ENCODE measurements at places on chromosomes 6 and 20. TPM values are rescaled to one million over a fixed set of nuclear protein-coding genes. Genes with fewer than 3 reads are reported as not detected.
A peak's percentile ranks its signal among the peaks of the same experiment; 100 is the strongest.

TLDC2 gene
- polyA plus RNA-seq = 1.0 TPM

DNA sequence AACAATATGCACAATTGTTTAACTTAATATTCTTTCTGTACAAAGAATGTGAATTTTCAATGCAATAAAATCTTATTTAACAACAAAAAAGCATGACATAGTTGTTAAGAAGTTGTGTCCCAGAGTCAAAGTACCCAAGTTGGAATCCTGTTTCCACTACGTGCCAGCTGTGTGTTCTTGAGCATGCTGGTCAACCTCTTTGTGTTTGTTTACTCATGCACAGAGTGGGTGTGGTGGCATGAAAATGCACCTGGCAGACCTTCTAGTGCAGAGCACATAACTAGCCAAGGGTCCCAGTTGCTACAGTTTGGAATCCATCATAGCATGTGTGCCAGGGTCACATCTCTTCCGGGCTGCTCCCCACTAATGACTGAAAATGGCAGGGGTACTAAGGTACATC lies 24.7 kb upstream of the MOCS1 start:
- DNase-seq = no peak

DNA sequence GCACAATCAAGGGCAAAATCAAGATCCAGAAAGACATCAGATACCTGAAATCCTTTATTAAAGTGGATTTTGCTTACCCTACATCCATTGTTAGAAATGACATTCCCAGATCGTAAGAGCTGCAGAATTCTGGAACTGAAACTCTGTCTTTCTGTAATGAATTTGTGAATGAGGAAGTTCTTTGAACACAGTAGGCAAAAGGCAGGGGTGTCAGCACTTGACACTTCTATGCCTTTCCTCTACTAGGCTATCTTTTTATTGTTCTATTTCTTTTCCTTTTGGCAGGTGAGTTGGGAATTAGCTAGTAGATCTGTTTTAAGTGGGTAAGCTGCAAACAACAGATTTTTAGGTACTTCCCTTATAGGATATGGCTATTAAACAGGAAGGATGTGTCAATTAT lies 126.3 kb downstream of the CARMIL1 start:
- no peak for DNase-seq

DNA sequence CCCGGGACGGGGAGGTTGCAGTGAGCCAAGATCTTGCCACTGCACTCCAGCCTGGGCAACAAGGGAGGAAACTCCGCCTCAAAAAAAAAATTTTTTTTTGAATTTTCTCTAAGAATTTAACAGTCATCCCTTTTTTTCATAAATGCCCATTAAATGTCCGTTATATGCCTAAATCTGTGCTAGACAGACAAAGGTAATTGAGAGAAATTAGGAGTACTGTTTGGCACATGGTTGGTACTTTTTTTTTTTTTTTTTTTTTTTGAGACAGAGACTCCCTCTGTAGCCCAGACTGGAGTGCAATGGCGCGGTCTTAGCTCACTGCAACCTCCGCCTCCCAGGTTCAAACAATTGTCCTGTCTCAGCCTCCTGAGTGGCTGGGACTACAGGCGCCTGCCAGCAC lies 1.7 kb downstream of the PCMT1 start:
- DNase-seq = no peak

GRCh38 chr20:2124564-2125213 lies 23.1 kb downstream of the STK35 start:
- DNase-seq = no peak

DNA sequence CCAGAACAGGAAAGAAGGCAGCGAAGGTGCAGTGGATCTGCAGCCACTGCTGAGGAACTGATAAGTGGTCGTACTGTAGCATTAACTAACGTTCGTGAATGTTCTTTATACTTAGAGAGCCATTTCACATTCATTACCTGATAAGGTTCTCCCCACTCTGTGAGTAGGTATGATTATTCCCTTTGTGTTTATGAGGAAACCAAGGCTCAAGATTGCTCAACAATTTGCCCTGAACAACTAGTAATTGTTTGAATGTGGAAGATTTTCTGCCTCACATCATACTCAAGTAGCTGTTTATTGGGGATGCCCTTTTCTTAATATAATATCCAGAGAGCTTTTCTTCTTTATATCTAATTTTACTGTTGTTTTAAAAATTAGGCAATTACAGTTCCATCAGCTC lies 24.9 kb upstream of the ELOVL5 start:
- DNase-seq = no peak

DNA sequence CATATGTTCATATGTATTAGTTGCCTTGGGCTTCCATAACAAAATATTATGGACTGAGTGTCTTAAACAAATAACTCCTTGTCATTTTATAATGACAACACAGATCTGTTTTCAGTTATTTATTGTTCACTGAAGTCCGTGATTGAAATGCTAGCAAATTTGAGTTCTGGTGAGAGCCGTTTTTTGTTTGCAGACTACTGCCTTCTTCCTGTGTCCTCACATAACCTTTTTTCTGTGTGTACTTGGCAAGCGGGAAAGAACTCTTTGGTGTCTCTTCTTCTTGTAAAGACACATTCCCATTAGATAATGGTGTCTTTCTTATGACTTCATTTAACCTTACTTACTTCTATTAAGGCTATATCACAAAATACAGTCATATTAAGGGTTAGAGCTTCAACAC lies 482.9 kb upstream of the EYS start:
- DNase-seq = no peak

DNA sequence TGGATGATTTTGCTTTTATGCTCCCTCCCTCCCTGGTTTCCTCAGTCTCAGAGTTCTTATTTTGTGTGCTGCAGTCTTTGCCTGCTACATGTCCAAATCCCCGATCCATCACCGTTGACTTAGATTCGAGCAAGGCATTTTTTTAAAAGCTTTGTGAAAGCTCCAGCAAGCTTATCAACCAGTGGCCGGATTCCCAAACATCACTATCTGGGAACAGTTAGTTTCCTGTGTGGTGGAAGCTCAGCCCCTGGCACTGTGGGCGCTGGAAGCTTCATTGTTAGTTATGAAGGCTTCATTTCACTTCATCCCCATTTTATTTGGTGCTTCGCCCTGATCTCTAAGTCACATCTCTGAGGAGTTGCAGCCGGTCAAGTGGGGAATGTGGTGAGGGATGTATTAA lies 44.7 kb downstream of the DEK start:
- DNase-seq = no peak

DNA sequence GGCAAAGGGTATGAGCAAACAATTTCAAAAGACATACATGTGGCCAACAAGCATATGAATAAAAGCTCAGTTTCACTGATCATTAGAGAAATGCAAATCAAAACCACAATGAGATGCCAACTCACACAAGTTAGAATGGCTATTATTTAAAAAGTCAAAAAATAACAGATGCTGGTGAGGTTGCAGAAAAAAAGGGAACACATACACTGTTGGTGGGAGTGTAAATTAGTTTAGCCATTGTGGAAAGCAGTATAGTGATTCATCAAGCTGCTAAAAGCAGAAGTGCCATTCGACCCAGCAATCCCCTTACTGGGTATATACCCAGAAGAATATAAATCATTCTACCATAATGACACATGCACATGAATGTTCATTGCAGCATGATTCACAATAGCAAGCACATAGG lies 6.7 kb upstream of the KHDC1L start:
- no peak for DNase-seq

DNA sequence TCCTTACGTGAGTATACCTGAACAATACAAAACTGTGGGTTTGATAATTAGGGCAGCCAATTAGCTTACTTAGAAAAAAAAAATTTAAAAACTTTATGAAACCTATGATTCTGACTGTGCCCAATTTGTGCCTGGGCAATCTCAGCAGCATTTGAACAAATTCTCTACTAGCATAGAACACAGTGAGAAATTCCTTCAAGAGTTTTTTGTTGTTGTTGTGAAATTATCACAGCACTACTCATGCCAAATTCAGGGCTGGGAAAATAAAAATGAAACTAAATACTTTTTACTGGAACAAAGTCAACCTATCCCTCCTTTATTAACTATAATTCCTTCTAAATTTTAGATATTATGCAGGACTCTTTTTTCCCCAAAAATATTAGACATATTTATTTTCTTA lies 42.9 kb downstream of the POU3F2 start:
- no peak for DNase-seq

DNA sequence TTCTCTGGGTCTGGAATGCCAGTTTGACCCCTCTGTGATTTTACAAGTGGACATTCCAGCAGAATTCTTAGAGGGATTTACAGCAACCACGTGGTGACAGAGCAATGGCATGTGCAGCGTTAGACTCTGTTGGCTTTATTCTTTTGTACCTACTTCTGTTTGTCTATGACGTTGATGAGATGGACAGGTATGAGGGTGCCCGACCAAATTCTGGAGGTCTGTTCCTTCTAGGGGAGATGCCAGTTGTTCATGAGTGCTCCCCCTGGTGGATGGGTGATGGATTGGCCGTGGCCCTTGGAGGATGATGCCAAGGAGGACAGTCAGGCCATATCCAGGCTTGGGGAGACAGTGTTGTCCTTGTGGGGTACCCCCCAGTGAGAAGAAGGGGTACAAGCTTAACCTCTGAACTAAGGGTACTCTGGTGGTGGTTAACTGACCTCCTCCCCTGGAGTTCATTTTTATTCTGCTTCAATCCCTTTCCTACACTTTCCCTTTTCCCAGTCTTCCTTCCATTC lies 198.6 kb downstream of the DTNBP1 start:
- DNase-seq = no peak

DNA sequence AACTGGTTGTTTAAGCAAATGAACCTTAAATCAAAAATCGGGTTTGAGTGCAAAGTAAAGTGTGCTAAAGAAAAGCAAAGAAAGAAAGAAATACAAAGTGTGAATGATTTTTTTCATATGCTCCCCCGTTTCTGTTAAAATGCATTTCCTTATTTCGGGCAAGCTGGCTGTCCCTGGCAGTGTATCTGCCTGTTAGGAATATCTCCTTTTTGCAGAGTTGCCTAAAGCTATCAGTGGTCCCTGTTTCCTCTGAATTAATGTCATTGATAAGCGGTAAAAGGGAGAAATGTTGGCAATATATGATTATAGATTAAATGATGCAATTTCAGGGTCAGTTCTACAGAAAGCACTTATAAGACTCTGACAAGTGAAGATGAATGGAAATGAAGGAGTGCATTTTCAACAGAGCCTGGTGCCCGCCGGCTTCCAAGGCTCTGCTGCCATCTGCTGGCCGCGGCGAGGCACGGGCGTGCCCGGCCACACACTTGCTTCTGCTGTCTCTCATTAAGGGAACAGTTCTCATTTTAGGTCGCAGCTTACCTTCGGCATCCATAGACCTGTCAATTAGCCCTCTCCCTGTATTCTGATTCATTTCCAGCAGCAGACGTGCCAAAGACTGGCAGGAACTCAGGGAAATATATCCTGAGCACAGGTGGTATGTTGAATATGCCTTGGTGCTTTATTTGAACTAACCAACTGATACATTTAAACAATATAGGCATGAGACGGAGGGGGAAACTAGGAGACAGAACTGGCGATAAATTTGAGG lies 381.9 kb downstream of the C6orf118 start:
- DNase-seq = peak; percentile 82

DNA sequence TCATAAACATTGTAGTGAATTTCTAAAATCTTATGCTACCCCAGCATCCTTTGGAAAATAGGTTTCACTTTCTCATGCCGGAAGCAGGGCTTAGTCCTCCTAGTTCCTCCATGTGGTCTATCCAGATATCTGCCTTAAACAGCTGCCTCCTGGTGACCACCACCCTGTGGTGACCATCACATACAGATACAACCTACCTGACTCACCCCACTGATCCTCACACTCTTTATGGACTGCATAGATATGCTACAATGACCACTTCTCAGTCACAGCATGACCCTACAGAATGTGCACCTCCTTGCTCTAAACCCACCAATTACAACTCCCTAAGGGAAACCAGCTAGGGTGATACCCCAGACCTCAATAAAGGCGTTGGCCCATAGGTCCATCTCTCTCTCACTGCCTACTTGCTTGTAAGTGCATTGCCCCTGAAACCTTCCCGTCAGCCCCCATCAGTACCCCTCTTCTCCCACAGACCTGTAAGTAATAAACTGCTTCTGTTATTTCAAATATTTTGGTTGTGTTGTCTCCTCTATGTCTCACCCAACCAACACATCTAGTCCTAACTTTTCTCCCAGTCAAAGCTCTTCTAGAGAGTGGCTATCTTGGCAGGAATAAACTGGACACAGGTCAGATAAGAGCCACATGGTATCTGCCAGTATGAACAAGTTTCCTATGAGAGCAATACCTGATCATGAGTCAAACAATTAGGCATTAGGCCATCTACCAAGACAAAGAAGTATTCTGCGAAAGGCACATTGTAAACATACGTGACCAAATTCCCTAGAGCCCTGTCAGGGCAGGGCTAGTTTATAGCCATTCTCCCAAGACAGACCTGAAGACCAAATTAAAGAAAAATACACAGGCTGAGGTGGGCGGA lies 39.4 kb upstream of the PLEKHG1 start:
- DNase-seq = no peak

Data from hindlimb muscle (tissue), 1 donor.